ENCODE measurements at places on chromosomes 5 and 9.

- DNase-seq: no peak
Observed at GRCh38 chr9:107819772-107820565, 330.4 kb upstream of the KLF4 start.

- DNase-seq: no peak
Observed at GRCh38 chr5:55037046-55037771, 13.2 kb downstream of the GZMK start.

DNA sequence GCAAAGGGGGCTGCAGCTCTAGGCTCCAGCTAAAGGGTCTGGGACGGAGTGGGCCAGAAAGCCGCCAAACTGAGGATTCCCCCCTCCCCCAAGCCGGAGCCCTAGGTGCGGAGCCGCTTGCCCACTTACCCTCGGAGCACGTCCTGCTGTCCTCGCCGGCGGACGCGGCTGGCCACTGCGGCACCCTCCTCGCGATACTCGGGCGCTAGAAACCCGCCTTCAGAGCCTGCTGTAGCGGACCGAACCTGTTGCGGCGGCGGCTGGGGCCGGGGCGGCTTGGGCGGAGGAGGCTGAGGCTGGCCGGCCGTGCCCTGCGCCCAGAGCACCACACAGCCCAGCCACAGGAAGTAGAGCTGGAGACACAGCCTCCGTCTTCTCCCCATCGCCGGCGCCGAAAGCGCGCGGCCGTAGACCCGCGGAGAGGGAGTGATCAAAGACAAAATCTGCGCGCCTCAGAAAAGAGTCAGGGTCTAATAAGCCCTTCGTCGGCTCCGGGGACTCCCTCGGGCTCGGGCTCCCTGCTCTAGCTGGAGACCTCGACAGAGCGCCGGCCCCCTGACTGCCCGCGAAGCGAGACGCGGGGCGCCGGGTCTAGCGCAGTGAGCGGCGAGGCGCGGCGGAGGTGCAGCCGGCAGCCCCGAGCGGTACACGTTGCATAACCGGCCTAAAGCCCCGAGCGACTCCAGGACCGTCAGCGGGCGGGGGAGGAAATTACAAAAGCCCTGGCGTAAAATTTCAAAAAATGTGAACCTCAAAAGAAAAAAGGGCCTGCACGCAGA lies 635 bp downstream of the FBN2 start:
- peak; percentile 44 for DNase-seq

DNA sequence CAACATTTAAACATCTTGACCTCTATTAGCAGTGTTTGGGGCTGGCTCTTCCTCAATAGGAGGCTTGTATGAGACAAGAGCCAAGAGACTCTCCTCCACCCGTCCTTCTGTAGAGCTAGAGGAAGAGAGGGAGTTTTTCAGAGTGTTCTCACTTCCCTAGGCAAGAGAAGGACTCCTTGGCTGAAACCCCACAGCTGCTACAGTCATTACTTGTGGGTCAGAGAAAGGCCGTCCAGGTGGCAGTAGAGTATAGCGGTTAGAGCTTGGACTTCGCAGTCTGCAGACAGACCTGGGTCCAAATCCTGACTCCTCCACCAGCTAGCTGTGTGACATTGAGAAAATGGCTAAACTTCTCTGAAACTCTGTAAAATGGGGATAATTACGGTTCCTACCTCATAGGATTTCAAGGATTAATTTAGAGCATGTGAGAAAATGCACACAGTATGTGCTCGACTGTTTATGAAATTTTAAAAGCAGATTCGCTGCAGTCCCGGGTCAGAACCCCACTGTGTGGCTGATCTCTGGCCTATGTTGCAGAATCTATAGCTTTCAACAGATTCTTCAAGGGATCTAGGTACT lies 80.8 kb upstream of the ARAP3 start:
- DNase-seq: no peak

GRCh38 chr9:21985964-21986667 lies 8.1 kb downstream of the CDKN2A start:
- no peak for DNase-seq

GRCh38 chr5:150129813-150130492 lies 25.7 kb downstream of the PDGFRB start:
- peak; percentile 70 for DNase-seq
